Right lobe of liver (tissue), 6 donors: ENCODE measurements at places on chromosomes 12 and 14. TPM values are rescaled to one million over a fixed set of nuclear protein-coding genes. Genes with fewer than 3 reads are reported as not detected.

Gene FAIM2
- total RNA-seq = not detected

Gene RTN1
- total RNA-seq = 1.9 TPM

Gene ACSM4
- not detected for total RNA-seq

Gene SUSD6
- 10.1 TPM for total RNA-seq

Gene RERGL
- total RNA-seq = 0.33 TPM

Gene GTF2H3
- 14.1 TPM for total RNA-seq

Gene CLEC4E
- 0.42 TPM for total RNA-seq

Gene EMP1
- total RNA-seq = 25.0 TPM

Gene CATSPERB
- 0.27 TPM for total RNA-seq

Gene GLIPR1L2
- 0.24 TPM for total RNA-seq

Gene GARIN6
- not detected for total RNA-seq

Gene PDZRN4
- 0.18 TPM for total RNA-seq

Gene DDX54
- 30.7 TPM for total RNA-seq

Gene RPS6KL1
- total RNA-seq = 4.1 TPM

Gene HELB
- 4.2 TPM for total RNA-seq

Gene PLD4
- 0.22 TPM for total RNA-seq

Gene GPRC5A
- 0.42 TPM for total RNA-seq

GRCh38 chr14:89507926-89508460 is 91.0 kb upstream of the FOXN3 start:
- no peaks in the 10 kb centered on the region for H3K36me3 ChIP-seq
- H3K4me1 ChIP-seq = no peaks in the 10 kb centered on the region
- H3K27ac ChIP-seq = no peak overlapping the region
- DNase-seq = no peak

- no peak overlapping the region for H3K27ac ChIP-seq
- H3K36me3 ChIP-seq = no peaks in the 10 kb centered on the region
- no peaks in the 10 kb centered on the region for H3K27me3 ChIP-seq
- H3K4me1 ChIP-seq = no peaks in the 10 kb centered on the region
These were observed 99.0 kb downstream of the GARIN6 start for GRCh38 chr12:99746538-99746937.

DNA sequence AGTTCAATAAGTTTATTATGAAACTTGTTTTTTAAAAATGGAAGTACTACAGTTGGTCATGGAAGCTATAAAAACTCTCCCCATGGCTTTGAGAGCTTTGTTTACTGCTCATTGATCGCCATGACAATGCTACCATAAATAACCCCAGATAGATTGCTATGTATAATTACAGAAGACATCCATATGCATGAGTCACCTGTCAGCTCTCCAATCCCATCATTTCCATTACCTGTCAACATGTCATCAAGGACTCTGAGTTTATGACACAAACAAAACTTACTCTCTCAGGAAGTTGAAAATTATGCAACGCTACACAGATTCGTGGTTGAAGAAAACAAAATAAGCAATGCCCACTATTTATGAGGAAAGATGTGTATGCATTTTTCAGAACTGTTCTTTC is 144.4 kb downstream of the SEC23A start:
- H3K4me3 ChIP-seq = no peak overlapping the region
- no peaks in the 10 kb centered on the region for H3K4me1 ChIP-seq
- H3K36me3 ChIP-seq = no peaks in the 10 kb centered on the region

GRCh38 chr12:112401903-112402498 is 7.4 kb downstream of the RPL6 start:
- DNase-seq = no peak
- H3K27me3 ChIP-seq = no peaks in the 10 kb centered on the region
- H3K4me3 ChIP-seq = no peak overlapping the region
- H3K27ac ChIP-seq = no peak overlapping the region
- H3K4me1 ChIP-seq = peaks cover under 1% of the 10 kb centered on the region

DNA sequence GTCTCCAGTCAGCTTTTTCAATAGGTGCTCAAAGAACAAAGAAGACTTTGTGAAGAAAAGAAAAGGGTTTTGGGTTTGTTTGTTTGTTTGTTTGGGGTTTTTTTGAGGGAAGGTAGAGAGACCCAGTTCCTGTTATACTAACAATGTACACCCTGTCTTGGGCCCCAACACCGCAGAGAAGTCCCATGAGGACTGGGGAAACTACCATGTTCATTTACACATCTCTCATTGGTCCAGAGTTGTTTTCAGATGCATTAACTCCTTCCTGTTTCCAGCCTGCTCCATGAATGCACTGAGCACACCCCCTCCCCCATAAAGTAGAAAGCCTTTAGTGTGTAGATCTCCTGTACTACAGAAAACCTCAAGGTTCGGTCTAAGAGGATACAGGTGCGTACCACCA is 51.1 kb upstream of the SLC8A3 start:
- DNase-seq = no peak
- H3K27me3 ChIP-seq = no peaks in the 10 kb centered on the region

- H3K27ac ChIP-seq = no peak overlapping the region
- H3K4me1 ChIP-seq = no peaks in the 10 kb centered on the region
- H3K27me3 ChIP-seq = no peaks in the 10 kb centered on the region
These were observed 135.7 kb downstream of the CNTN1 start for GRCh38 chr12:40827683-40828592.

GRCh38 chr12:57226588-57227314 is 2.8 kb upstream of the SHMT2 start:
- peaks cover 18% of the 10 kb centered on the region for H3K27me3 ChIP-seq
- H3K4me1 ChIP-seq = no peaks in the 10 kb centered on the region
- no peak overlapping the region for H3K27ac ChIP-seq

- no peaks in the 10 kb centered on the region for H3K36me3 ChIP-seq
- DNase-seq = peak; percentile 41
- H3K27me3 ChIP-seq = no peaks in the 10 kb centered on the region
- no peaks in the 10 kb centered on the region for H3K4me1 ChIP-seq
- H3K27ac ChIP-seq = no peak overlapping the region
- H3K4me3 ChIP-seq = no peak overlapping the region
These were observed 42.0 kb downstream of the IQSEC3 start for GRCh38 chr12:108594-108993.

DNA sequence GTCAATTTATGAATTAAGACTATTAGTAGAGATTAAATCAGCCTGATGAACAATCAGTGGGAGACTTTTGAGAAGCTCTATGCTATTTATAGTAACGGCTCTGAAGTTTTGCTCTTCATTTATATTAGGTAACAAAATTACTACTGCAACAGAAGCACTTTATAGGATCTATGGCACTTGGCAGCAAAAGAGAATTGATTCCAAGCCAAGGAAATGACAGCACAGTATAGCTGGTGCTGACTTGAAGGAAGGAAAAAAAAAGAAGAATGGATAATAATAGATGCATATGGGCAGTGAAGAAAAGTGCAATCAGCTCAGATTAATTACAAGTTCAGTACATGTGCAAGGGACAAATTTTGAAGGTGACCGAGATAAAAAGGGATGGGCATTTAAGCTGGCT is 228.2 kb upstream of the PPFIA2 start:
- no peaks in the 10 kb centered on the region for H3K4me1 ChIP-seq
- H3K27ac ChIP-seq = no peak overlapping the region
- DNase-seq = no peak
- H3K4me3 ChIP-seq = no peak overlapping the region

GRCh38 chr14:54177019-54177418 is 219.8 kb upstream of the CDKN3 start:
- no peak overlapping the region for H3K27ac ChIP-seq
- H3K36me3 ChIP-seq = no peaks in the 10 kb centered on the region
- H3K27me3 ChIP-seq = no peaks in the 10 kb centered on the region
- no peaks in the 10 kb centered on the region for H3K4me1 ChIP-seq
- DNase-seq = no peak
- no peak overlapping the region for H3K4me3 ChIP-seq

DNA sequence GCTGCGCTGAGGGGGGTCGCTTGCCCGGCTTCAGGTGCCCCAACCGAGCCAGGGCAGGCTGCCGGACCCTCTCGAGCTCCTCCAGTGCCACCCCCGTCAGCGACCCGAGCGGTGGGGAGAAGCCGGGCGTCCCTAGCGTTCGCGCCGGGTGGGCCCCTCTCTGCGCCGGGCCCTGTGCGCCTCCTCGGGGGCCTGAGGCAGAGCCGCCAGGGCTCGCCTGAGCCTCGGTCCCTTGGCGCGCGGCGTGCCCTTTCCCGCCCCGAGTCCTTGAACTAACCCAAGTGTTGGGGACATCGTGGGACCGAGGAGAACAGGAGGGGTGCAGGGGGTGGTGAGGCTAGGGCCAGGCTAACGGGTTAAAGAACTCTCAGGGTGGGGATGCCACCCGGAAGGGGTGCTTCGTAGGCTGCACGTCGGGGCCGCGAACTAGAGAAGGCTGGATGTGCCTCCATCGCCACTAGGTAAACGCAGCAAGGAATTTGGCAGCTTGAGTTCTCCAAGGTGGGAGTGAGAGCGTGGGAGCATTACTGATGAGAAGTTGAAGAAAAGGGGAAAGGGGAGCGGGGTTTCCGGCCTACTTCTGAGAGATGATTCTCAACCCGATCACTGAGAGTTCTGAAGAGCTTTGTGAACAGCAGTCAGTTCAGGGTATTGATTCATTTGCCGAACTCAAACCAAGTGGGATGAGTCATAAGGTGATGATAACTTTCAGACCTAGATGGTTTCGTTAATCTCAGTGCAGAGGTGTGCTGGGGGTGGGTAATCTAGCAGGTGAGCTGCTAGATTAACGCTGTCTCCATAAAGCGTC is 618 bp downstream of the RNF34 start:
- H3K27ac ChIP-seq = peak overlapping the region; percentile 79
- peak overlapping the region; percentile 79 for H3K4me3 ChIP-seq
- H3K36me3 ChIP-seq = no peaks in the 10 kb centered on the region
- DNase-seq = no peak

GRCh38 chr12:87142342-87142741 is 886.2 kb upstream of the MGAT4C start:
- H3K36me3 ChIP-seq = no peaks in the 10 kb centered on the region
- DNase-seq = no peak
- no peak overlapping the region for H3K4me3 ChIP-seq
- no peaks in the 10 kb centered on the region for H3K27me3 ChIP-seq
- H3K27ac ChIP-seq = no peak overlapping the region

GRCh38 chr14:32733015-32733414 is 205.7 kb upstream of the NPAS3 start:
- H3K4me3 ChIP-seq = no peak overlapping the region
- H3K4me1 ChIP-seq = no peaks in the 10 kb centered on the region
- no peaks in the 10 kb centered on the region for H3K27me3 ChIP-seq
- no peaks in the 10 kb centered on the region for H3K36me3 ChIP-seq

GRCh38 chr12:88298761-88299242 is 156.7 kb downstream of the TMTC3 start:
- no peaks in the 10 kb centered on the region for H3K4me1 ChIP-seq
- H3K27ac ChIP-seq = no peak overlapping the region
- no peaks in the 10 kb centered on the region for H3K36me3 ChIP-seq

- peak; percentile 93 for DNase-seq
- no peaks in the 10 kb centered on the region for H3K27me3 ChIP-seq
- H3K4me1 ChIP-seq = no peaks in the 10 kb centered on the region
- no peaks in the 10 kb centered on the region for H3K36me3 ChIP-seq
- H3K4me3 ChIP-seq = peak overlapping the region; percentile 57
These were observed 72.0 kb downstream of the IRF2BPL start for GRCh38 chr14:76956316-76957090.

DNA sequence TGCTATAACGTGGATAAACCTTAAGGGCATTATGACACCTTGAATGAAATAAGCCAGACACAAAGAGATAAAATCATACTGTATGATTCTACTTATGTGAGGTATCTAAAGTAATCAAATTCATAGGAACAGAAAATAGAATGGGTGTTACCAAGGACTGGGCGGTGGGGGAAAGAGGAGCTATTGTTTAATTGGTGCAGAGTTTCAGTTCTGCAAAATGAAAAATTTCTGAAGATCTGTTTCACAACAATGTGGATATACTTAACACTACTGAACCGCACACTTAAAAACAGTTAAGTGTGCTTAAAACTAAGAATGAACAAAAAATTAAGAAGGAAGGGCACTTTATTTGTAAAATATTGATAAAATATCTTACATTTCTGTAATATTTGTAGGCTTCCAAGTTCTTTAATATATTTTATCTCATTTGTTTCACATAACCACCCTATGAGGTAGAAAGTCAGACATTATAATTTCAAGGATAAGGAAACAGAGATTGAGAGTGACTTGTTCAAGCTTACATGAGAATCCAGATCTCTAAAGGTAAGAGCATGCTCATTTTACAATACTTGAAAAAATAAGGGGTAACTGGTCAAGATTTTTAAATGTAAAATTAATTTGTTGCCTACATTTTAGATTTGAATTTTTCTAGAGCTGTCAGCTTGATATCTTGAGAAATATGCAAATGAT is 14.9 kb downstream of the LTA4H start:
- H3K36me3 ChIP-seq = no peaks in the 10 kb centered on the region
- H3K4me1 ChIP-seq = no peaks in the 10 kb centered on the region
- H3K4me3 ChIP-seq = no peak overlapping the region
- no peaks in the 10 kb centered on the region for H3K27me3 ChIP-seq
- DNase-seq = no peak

GRCh38 chr12:28176295-28176694 is 14.0 kb upstream of the CCDC91 start:
- no peaks in the 10 kb centered on the region for H3K36me3 ChIP-seq
- H3K4me1 ChIP-seq = no peaks in the 10 kb centered on the region
- DNase-seq = no peak
- no peak overlapping the region for H3K27ac ChIP-seq

- DNase-seq = no peak
- no peaks in the 10 kb centered on the region for H3K36me3 ChIP-seq
- no peak overlapping the region for H3K27ac ChIP-seq
- no peak overlapping the region for H3K4me3 ChIP-seq
These were observed 65.0 kb downstream of the GALNT9 start for GRCh38 chr12:132264086-132265010.

GRCh38 chr14:41634286-41634685 is 27.6 kb downstream of the LRFN5 start:
- H3K36me3 ChIP-seq = no peaks in the 10 kb centered on the region
- H3K4me1 ChIP-seq = no peaks in the 10 kb centered on the region
- no peaks in the 10 kb centered on the region for H3K27me3 ChIP-seq
- H3K4me3 ChIP-seq = no peak overlapping the region

- H3K27me3 ChIP-seq = no peaks in the 10 kb centered on the region
- peaks cover 16% of the 10 kb centered on the region for H3K4me1 ChIP-seq
- H3K27ac ChIP-seq = no peak overlapping the region
- no peaks in the 10 kb centered on the region for H3K36me3 ChIP-seq
- peak; percentile 41 for DNase-seq
These were observed 40.9 kb downstream of the NT5DC3 start for GRCh38 chr12:103799857-103800771.

GRCh38 chr12:67431411-67432020 is 162.4 kb downstream of the CAND1 start:
- no peaks in the 10 kb centered on the region for H3K4me1 ChIP-seq
- peak overlapping the region; percentile 8 for H3K27ac ChIP-seq
- H3K4me3 ChIP-seq = no peak overlapping the region
- no peaks in the 10 kb centered on the region for H3K36me3 ChIP-seq

GRCh38 chr12:40874868-40875267 is 182.6 kb downstream of the CNTN1 start:
- H3K27ac ChIP-seq = no peak overlapping the region
- no peaks in the 10 kb centered on the region for H3K4me1 ChIP-seq
- no peaks in the 10 kb centered on the region for H3K27me3 ChIP-seq
- no peak overlapping the region for H3K4me3 ChIP-seq

GRCh38 chr14:58717211-58717610 is 79.4 kb downstream of the DACT1 start:
- no peak overlapping the region for H3K27ac ChIP-seq
- H3K4me3 ChIP-seq = no peak overlapping the region
- H3K36me3 ChIP-seq = no peaks in the 10 kb centered on the region
- H3K27me3 ChIP-seq = no peaks in the 10 kb centered on the region
- no peaks in the 10 kb centered on the region for H3K4me1 ChIP-seq

GRCh38 chr14:98227000-98227726 is 1044.8 kb downstream of the BCL11B start:
- H3K27ac ChIP-seq = no peak overlapping the region
- no peaks in the 10 kb centered on the region for H3K36me3 ChIP-seq
- no peaks in the 10 kb centered on the region for H3K4me1 ChIP-seq
- no peaks in the 10 kb centered on the region for H3K27me3 ChIP-seq
- DNase-seq = no peak
